ENCODE measurements at places on chromosomes 2 and 18. TPM values are rescaled to one million over a fixed set of nuclear protein-coding genes. Genes with fewer than 3 reads are reported as not detected.
A peak's percentile ranks its signal among the peaks of the same experiment; 100 is the strongest.

Gene IL36RN
- not detected for total RNA-seq

Gene SS18
- 94.6 TPM for total RNA-seq

Gene ZAP70
- 93.4 TPM for total RNA-seq

Gene CMPK2
- 0.49 TPM for total RNA-seq

Gene CYP20A1
- total RNA-seq = 15.2 TPM

Gene PSMD14
- total RNA-seq = 52.6 TPM

Gene CD226
- 0.80 TPM for total RNA-seq

Gene POTEI
- 0.15 TPM for total RNA-seq

- DNase-seq = no peak
These were observed 584 bp downstream of the BOLA3 start for GRCh38 chr2:74146929-74147726.

DNA sequence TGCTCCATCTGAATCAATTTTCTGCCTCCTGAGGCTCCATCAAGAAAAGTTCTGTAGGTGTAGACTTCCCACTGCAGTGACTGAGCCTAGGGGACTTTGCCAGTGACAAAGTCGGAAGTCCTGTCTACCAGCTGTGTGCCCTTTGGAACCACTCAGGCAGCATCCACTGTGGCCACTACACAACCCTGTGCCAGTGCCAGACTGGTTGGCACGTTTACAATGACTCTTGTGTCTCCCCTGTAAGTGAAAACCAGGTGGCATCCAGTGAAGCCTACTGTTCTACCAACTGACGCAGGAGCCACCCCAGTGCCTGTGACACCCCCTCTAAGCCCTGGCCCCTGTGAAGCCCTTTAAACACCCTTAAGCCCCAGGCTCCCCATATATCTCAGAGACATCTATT, 132.1 kb upstream of the SERPINE2 start:
- no peak for DNase-seq

DNA sequence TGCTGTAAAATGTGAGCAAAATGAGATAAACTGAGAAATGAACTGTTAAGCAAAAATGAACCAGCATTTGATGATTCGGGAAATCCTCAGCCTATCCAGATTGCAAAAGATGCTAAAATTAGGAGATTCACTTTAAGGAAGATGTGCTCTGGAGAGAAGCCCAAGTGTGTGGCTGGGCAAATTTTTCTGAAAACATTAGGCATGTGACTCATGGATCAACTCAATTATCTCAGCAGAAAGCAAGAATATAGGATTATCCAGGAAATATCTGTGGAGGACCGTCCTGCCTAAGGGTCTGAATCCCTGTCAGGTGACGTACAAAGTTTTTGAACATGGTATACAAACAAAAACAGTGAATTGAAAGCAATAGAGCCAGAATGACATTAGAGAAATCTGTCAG, 1268.3 kb upstream of the TMEFF2 start:
- DNase-seq = no peak

GRCh38 chr2:210230518-210230917, 5.3 kb upstream of the ACADL start:
- no peak for DNase-seq

DNA sequence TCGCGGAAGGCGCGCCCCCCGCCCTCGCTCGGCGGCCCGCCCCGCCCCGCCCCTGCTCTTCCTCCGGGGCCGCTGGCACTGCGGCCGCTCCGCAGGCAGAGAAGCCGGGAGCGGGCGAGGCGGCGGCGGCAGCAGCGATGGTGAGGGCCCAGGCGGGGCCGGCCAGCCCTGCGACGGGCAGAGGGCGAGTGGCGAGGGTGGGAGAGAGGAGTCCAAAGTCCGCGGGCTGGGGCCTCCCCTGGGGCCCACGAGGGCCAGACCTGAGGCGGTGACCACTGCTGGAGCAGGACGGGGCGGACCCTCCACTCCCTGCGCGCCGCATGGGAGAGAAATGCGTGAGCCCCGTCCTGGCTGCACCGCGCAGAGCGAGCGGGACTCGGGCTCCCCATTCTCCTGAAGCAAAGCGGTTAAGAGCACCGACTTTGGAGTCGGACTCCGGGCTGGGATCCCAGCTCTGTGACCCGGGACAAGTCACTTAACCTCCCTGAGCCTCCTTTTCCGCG, at the start of gene VAMP5:
VAMP5 (plus strand) TSS at position 78 of the 503 bp plus-strand sequence; CDS start at position 138, 60 bp downstream.
- peak; percentile 37 for DNase-seq

GRCh38 chr18:65606551-65607130, 144.2 kb upstream of the CDH7 start:
- no peak for DNase-seq

DNA sequence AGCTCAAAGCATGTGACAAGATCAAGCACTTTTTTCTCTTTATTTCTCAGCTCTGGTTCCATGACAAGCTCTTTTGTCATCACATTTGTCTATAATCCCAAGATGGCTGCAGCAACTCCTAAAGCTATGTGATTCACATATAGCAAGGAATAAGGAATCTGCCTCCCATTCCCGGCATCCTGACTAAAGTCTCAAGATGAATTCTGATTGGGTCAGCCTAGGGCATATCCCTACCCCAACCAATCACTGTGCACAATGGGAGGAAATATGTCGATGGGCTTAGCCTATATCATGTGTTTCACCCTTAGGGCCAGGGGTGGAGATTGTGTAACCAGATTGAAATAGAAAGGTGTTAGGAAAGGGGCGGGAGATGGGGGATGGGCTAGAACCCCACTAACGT, 23.1 kb upstream of the COLEC12 start:
- DNase-seq = no peak

DNA sequence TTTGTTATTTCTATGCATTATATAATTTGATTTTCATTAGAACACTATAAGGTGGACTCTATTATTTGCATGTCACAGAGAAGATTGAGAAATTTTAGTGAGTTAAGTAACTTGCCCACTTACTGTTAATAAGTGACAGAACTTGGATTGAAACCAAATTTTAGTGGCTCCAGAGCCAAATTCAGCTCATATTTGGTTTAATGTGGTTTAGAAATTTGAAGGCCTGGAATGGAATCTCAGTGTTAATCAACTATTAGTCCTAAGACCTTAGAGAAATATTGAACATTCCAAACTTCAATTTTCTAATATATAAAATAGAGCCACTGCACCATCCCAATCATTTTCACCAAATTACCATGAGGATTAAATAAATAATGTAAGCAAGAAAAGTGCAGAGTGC, 281.6 kb downstream of the ZNF385B start:
- DNase-seq = no peak

DNA sequence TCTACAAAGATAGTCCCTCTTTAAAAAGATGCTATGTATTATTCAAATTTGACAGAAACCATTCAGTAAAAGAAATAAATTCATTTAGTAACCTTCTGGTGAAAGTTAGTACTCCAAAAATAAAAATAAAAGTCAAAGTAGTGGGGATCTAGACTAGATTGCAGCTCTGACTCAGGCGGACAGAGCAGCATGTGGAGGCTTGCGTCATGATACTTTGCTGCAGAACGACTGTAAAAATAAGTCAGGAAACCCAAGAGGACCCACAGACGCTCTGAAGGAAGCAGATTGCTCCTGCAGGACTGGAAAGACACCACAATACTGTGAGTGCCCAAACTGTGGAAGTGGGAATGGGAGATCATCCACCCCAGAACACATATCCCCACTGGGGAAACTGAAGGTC, 301.9 kb downstream of the RIT2 start:
- no peak for DNase-seq

GRCh38 chr2:116718451-116718850, 1096.0 kb upstream of the DDX18 start:
- no peak for DNase-seq

- no peak for DNase-seq
These were observed 52.1 kb upstream of the CHMP1B start for GRCh38 chr18:11799066-11799465.

DNA sequence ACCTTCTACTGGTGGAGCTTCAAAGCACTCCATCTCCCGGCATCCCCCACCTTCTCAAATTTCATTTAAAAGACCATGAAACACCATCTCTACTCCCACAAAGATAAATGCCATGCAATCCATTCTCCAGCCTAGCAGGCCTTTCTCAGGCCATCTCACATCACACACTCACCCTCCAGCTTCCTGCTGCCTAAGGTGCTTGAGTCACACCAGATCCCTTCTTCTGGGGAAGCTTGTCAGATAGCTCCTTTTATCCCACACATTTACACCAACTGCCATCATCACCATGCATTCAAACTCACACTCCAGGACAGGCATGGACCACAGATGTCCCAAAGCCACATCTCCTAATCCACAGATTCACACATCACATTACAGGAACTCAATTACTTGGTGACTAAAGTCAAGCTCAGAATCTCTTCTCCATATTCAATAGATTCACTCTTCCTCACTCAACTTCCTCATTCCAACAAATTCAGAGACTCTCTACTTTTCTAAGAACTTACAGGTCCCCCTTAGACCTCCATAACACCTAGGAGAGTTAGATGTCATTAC, 292.5 kb downstream of the TNS1 start:
- no peak for DNase-seq
